ENCODE measurements at places on chromosomes 4 and X.
A peak's percentile ranks its signal among the peaks of the same experiment; 100 is the strongest.

DNA sequence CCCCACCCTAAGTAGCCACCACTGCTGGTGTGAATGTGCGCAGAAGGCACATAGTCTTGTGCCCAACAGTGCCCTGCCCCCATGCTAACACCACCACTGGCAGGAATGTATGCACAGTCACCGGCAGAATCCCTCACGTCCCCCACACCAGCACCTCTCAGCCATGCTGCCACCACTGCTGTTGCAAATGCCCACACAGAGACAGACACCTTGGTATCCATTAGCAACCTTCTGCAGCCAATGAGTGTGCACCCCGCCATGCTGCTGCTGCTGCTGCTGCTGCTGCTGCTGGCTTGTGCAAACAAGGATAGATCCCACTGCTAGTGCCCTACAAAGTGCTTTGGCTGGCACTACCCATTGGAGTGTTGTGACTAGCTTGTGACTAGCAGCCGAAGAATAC lies 52.4 kb upstream of the MMAA start:
- DNase-seq, result no peak

GRCh38 chr4:20248155-20248558 lies 3.5 kb upstream of the SLIT2 start:
- DNase-seq, result no peak

GRCh38 chr4:2163311-2163821 lies 78.6 kb downstream of the HAUS3 start:
- DNase-seq, result no peak

DNA sequence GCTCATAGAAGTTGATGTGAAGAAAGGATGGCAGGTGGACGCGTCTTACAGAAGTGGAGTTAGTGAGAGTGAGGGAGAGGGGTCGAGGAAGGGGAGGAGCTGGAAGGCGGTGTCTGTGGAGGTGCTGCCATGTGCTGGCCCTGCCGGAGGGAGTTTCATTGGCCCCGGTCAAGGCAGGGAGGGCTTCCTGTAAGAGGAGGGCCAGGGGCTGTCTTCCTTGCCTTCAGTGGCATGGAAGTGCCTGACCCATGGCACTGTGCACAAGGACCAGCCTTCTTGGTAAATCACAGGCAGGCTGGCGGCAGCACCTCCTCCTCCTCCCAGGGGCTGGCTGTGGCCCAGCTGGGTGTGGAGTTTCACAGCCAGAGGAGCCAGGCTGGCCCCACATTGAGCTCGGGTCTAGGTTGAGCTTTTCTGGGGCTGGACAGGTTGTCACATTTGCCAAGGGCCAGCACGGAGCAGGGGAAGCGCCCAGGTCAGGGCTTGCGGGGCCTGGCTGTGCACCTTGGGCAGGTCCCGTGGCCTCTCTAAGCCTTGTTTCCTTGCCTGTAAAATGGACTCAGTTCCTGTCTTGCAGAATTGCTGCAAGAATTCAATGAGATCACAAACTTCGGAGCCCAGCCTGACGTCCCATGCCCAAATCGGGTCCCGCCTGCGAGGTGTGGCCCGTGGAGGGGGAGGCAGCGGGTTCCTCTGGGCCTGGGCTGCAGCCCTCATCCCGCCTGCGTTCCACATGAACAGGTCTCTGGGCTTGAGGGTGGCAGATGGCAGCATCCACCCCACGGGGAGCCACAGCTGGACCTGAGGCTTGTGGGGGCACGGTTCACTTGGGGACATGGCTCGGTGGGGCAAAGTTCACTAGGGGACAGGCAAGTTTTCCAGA lies 7.0 kb downstream of the HTRA3 start:
- no peak for DNase-seq

DNA sequence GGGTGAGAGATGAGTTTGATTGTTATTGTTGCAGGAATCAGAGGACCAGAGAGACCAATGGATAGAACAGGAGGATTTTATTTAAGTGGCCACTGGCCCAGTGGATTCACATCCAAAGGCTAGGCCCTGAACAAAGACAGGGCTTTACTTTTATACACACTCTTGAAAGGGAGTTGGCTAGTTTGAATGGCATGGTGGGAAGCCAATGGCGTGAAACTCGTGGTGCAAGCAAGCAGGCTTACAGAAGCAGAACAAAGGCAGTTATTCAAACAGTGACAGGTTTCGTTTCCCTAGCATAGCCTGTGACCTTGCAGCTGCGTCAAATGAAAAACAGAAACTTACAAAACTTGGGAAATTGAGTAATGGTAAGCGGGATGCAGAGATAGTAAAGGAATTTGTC lies 110.2 kb upstream of the PRDX4 start:
- no peak for DNase-seq

- no peak for DNase-seq
Measured at GRCh38 chrX:72046447-72046846, 85.3 kb downstream of the RTL5 start.

- DNase-seq, result no peak
Measured at GRCh38 chrX:28491322-28491721, 95.9 kb upstream of the IL1RAPL1 start.

- DNase-seq, result no peak
Measured at GRCh38 chr4:3756343-3757059, 9.7 kb upstream of the ADRA2C start.

DNA sequence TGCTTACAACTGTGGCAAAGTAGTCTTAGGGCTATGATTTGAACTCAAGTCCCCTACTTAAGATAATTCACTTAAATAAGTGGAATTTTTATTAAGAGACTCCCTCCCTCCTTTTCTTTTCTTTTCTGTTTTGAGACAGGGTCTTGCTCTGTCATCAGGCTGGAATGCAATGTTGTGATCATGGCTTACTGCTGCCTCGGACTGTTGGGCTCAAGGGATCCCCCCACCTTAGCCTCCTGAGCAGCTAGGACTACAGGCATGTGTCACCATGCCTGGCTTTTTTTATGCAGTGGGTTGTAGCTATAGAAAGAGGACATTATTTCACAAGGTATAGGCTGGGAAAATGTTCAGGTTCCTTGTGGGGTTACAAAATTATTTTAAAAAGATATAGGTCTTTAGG lies 19.2 kb downstream of the DIAPH2 start:
- DNase-seq, result no peak

DNA sequence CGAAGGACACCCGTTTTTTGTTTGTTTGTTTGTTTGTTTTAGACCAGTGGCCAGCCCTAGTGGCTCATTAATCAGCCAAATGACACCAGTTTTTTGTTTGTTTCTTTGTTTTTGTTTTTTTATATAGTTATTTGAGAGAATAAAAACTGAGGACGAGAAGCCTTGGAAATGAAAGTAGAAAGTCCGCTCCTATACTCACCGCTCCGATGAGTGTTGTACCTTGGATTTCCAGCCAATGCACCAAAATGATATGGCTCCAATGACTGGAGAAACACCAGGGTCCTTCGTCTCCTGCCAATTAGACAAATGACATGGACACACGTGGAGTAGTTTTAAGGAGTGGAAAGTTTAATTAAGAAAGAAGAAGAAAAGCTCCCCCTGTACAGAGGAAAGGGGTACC lies 87.9 kb downstream of the ZXDA start:
- no peak for DNase-seq

DNA sequence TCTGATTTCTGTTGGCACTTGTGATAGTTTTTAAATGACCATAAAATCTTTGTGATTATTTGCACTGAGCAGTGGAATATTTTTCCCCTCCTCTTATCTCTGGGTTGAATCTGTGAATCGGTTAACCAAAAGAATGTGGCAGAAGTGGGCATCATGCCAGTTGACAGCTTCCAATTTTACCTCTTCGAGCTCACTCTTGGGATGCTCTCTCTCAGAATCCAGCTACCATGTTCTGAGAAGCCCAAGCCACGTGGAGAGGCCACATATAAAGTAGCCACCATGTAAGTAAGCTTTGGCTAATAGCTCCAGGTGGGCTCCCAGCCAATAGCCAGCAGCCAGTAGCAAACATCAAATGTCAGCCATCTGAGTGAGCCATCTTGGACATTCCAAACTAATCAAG lies 12.9 kb upstream of the WDR19 start:
- no peak for DNase-seq

- DNase-seq, result no peak
Measured at GRCh38 chr4:184843984-184844554, 18.3 kb upstream of the ACSL1 start.

DNA sequence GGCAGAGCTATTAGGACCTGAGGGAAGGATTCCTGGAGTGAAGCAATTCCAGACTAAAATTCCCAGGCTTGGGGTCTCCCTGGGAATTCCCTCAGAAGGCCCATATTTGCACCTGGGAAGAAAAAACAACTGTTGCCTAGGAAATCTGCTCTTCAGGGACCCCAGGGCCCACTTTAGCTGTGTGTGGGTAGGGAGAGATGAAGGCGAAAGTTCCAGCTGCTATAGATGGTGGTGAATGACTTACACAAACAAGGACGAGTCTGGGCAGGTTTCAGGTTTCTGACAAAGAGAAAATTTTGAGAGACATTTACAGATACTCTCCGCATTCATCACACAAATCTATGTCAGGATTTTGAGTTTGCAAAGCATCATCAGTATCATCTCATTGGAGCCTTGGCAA lies 126.1 kb downstream of the GPC3 start:
- no peak for DNase-seq

- DNase-seq, result no peak
Measured at GRCh38 chr4:174352061-174352819, 68.5 kb downstream of the CEP44 start.

DNA sequence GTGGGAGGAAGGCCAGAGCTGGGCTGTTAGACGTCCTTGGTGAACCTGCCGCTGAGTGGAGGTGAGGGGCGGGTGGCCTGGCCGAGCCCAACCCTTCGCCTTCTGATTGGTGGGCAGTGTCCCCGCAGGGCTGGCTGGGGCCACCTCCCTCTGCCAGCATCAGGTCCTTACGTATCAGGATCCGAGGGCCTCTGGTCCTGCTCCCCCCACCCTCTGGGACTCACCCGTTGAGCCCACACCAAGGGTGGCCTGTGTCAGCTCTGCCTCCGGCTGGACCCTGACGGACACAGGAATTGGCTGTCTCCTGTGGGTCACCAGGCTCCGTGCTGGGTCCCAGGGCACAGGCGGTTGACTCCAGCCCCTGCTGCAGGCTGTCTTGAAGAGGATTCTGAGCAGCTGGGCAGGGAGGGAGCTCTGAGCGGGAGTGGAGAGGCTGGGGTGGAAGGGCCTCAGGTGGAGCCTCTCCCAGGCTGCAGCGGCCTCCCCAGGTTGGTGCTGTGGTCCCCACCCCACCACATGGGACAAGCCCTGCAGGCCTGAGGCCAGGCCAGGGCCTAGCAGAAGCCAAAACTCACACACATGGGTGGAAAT lies 58.4 kb upstream of the NKX1-1 start:
- no peak for DNase-seq

DNA sequence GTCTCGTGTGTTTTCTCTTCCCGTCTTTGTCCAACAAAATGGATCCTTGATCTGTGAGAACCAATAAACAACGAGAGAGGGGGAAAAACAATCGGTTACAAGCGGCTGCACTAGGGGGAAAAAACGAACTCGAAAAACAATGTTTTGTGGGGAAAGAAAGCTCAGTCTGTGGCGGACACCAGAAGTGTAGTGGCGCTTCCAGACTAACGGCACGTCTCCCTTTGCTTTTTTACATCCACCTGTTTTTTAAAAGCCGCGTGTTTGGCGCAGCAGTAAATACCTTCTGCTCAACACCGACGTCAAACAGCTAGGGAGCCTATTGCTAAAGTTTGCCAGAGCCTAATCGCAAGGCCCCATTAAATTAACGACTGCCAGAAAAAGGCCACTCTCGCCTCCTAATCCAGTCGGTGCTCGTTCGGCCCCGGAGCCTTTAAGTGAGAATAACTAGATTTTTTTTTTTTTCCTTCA lies 3.3 kb downstream of the NKX6-1 start:
- DNase-seq, result no peak

DNA sequence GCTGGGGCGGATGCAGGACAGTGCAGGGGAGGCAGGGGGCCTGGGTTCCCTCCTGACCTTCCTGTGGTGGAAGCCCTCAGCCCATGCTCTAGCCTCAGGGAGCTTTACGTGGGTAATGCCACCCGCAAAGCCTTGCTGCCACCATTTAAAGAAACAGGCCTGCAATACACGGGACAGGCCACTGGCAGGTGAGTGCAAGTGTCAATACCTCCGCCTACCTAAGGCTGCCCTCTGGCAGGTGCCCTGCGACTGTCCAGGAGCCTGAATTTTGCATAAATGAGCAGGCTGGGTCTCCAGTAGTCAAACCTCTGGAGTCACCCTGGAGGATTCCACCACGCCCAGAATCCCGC lies 5.9 kb downstream of the CRMP1 start:
- DNase-seq, result no peak

DNA sequence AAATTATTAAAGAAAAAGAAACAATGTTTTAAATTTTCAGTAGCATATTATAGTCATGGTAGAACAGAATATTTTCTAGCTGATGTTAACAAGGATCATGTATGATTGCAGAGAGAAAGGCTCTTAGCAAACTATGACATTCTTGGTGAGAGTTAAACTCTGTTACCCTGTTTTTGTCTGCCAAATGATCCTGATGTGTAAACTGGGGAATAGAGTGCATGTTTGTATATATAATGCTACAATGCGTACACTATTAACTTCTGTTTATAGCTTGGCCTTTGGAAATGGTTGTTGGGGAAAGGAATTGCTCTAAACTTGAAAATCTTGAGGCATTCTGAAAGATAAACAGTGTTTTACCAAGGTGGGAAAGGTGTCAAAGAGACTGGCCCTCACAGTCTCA lies 292.7 kb downstream of the ARHGAP24 start:
- DNase-seq, result no peak

- no peak for DNase-seq
Measured at GRCh38 chrX:139776599-139776998, 68.6 kb upstream of the MCF2 start.

- DNase-seq, result peak; percentile 8
Measured at GRCh38 chr4:88211473-88212252, 53.2 kb upstream of the ABCG2 start.

DNA sequence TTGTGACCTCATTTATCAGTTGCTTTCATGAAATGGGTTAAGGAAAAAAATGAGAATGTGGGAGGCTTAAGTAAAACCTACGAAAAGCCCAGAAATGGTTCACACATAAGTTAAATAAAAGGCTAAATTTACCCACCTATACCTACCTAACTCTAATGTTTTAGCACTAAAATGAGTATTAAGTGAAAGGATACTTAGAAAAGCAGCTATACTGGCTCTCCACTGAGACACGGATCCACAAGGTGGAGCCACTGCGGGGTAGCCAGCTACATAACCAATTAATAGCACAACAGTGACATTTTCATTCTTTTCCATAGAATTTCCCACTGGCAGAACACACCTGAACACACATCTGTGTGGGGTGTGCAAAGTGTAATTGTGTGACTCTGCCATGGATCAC lies 101.9 kb downstream of the MAML3 start:
- peak; percentile 2 for DNase-seq
